ENCODE measurements at places on chromosomes 5 and 9. TPM values are rescaled to one million over a fixed set of nuclear protein-coding genes. Genes with fewer than 3 reads are reported as not detected.

The PTPN3 gene
- 0.17 TPM for total RNA-seq

The FCN2 gene
- total RNA-seq = not detected

The HACD4 gene
- total RNA-seq = 4.9 TPM

The IFNB1 gene
- total RNA-seq = not detected

The STOML2 gene
- 123 TPM for total RNA-seq

The TUSC1 gene
- 3.8 TPM for total RNA-seq

The NR2F1 gene
- total RNA-seq = 65.0 TPM

The EXD3 gene
- total RNA-seq = 9.5 TPM

All from bronchial smooth muscle cell (primary cell).